Islet precursor cell (in vitro differentiated cells): ENCODE measurements at places on chromosomes 7 and 10.

- DNase-seq: no peak
These were observed 23.6 kb downstream of the IFIT3 start for GRCh38 chr10:89351412-89351779.

GRCh38 chr7:80088705-80089104 lies 45.9 kb upstream of the GNAI1 start:
- DNase-seq: no peak

- DNase-seq: no peak
These were observed 4.9 kb upstream of the PNLIP start for GRCh38 chr10:116540814-116541213.

GRCh38 chr10:125795128-125795527 lies 19.5 kb upstream of the MMP21 start:
- DNase-seq: no peak

GRCh38 chr10:58014436-58014835 lies 253.3 kb downstream of the IPMK start:
- no peak for DNase-seq
